NCI-H345 (cell line): ENCODE measurements at places on chromosomes 5 and 9.

DNA sequence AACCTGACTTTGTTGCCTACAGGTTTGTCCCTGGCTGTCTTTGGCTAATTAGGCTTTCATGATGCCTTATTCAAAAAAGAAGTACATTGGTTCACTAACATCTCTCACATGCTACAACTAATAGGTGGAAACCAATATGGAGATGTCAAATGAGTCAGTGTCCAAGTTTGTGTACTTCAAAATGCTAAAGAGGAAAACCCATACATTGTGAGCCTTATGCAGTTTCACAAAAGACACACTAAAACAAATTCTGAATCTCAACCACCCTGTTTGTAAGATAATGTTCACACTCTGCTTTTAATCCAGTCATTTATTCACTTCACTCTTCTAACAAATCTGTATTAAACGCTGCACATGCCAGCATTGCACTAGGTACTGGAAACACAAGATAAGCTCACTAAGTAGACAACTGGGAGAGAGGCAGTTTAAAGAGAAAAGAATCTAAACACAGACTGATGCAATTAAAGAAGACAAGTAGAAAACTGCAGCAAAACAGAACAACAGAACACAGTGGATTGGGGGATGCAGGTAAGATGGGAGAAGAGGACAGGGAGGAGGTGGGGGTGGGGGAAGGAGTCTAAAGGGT, 104.1 kb downstream of the DROSHA start:
- no peak for DNase-seq

- DNase-seq: no peak
Observed at GRCh38 chr9:115717711-115718173, 435.8 kb upstream of the PAPPA start.

GRCh38 chr5:79859588-79859987, 131.5 kb downstream of the MTX3 start:
- no peak for DNase-seq

GRCh38 chr5:41194339-41194738, 19.0 kb downstream of the C6 start:
- DNase-seq: no peak

- no peak for DNase-seq
Observed at GRCh38 chr9:70137577-70137976, 93.9 kb downstream of the MAMDC2 start.

- DNase-seq: peak; percentile 66
Observed at GRCh38 chr5:62779010-62779422, 200.4 kb downstream of the LRRC70 start.

GRCh38 chr9:706606-707459, 134.7 kb upstream of the DMRT1 start:
- no peak for DNase-seq

DNA sequence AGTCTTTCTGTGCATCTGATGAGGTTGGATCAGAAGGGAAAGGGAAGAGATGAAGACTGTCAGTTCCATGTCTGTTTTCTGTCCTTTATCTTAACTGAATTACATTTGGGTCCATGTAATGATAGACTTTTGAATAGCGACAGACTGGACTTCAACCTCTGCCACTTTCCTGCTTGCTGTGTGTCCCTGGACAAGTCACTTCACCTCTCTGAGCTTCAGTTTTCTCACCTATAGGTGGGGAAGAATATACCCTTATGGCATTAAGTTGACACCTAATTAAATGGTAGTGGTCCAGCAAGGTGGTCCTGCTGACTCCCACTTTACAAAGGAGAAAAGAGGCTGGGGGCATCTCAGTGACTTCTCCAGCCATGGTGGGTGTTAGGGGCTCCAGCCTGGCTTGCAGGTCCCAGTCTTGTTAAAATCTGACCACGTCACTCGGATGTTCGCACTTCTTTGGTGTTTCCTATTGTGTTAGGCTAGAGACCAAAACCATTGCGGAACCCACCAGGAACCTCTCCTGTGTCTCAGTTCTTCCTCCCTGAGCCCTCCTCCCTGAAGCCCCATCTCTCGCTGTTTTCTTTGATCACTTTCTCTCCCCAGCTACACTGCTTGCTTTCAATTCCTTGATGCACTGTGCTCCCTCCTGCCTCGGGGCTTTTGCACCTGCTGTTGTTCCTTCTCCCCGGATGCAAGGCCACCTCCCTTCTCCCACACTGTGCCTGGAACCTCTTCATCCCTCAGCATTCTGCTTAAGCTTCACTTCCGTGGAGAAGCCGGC, 256.5 kb downstream of the NSG2 start:
- no peak for DNase-seq

- no peak for DNase-seq
Observed at GRCh38 chr5:146209714-146210113, 6.3 kb downstream of the RBM27 start.

DNA sequence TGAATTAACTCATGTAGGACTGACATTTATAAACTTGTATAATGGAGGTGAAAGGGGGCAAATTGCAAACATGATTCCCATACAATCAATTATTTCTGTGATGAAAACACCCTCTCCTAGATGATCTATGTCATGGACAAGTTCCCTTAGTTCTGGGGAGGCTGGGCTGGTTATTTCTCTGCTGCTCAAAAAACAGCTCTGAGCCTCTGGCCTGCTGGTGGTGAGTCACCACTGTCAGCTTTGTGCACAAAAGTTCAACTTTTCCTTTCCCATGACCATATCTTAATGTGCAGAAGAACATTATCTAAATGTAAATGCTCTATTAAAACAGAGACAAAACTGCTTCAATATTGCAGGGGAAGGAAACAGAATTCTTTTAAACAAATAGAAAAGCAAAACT, 85.0 kb downstream of the HMHB1 start:
- DNase-seq: no peak

DNA sequence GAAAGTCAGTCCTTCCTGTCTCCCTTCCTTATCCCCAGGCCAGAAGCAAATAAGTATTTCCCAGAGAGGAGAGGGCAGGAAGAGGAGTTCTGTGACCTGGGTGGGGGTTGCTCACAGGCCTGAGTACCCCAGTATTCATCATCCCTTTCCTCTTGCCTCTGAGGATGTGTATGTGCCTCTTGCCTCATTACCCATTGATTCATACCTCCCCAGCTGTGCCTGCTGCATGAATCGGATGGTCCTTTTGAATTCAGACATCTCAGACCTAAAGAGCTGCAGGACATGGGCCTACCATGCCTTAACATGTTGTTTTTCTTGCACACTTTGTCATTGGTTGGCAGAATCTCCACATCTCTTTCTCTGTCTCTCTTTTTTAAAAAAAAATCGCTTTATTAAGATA, 112.8 kb upstream of the SHB start:
- DNase-seq: no peak

- peak; percentile 73 for DNase-seq
Observed at GRCh38 chr9:35882263-35882848, 12.2 kb upstream of the OR13J1 start.

- DNase-seq: no peak
Observed at GRCh38 chr9:121696930-121697329, 45.5 kb downstream of the DAB2IP start.

DNA sequence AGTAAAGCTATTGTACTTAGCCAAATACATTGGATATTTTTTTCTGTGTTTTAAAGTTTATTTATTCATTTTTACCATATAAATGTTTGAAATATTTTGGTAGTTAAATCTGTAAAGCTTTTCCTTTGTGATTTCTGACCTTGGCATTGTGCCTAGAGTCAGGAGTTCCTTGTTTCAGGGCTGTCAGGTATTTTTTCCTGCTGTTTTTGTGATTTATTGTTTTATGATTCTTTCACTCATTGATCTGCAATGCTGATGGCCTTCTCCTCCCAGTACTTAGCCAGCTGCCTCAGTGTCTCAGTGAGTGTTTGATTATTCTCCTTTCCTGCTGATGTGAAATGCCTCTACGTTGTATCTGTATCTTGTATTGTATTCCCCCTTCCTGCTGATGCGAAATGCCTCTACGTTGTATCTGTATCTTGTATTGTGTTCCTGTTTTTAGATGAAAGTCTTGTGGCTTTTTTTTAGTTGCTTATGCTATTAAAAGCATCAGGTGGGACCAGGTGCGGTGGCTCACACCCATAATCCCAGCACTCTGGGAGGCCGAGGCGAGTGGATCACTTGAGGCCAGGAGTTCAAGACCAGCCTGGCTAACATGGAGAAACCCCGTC, 61.0 kb downstream of the EHMT1 start:
- DNase-seq: no peak

DNA sequence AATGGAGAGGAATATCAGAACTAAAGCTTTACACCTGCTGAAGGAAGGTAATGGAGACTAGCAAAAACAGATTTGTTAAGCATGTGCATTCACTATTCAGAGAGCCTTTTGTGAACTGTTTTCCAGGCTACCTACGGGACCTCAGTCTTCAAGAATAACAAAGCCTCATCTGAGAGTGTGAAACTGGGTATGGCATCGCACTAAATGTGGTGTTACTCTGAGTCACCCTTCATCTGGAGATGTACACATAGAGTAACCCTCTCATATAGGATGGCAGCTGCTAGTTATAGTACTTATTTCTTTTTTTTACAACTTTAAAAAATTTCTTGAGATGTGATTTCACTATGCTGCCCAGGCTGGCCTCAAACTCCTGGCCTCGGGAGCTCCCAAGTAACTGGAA, 306.8 kb downstream of the ZNF608 start:
- no peak for DNase-seq

- no peak for DNase-seq
Observed at GRCh38 chr9:113673726-113674125, 202.4 kb upstream of the ZNF618 start.

DNA sequence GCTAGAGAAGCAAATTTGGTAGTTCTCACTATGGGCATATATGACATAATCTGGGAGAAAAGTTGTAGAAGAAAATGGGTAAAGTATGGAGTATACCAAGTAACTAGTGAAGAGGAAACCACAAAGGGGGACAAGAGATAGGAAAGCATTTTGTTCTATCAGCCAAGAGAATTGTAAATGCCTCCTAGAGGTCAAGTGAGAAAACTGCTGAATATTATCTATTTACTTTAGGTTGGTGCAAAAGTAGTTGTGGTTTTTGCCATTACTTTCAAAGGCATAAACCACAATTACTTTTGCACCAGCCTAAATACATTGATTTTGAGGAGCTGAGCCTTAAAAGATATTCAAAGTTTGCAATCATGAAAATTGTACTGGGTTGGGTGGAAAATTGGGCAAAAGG, 126.7 kb upstream of the GRHPR start:
- no peak for DNase-seq

- DNase-seq: no peak
Observed at GRCh38 chr5:124528838-124529237, 217.6 kb downstream of the ZNF608 start.

- DNase-seq: no peak
Observed at GRCh38 chr9:85713897-85714296, 27.9 kb downstream of the AGTPBP1 start.

DNA sequence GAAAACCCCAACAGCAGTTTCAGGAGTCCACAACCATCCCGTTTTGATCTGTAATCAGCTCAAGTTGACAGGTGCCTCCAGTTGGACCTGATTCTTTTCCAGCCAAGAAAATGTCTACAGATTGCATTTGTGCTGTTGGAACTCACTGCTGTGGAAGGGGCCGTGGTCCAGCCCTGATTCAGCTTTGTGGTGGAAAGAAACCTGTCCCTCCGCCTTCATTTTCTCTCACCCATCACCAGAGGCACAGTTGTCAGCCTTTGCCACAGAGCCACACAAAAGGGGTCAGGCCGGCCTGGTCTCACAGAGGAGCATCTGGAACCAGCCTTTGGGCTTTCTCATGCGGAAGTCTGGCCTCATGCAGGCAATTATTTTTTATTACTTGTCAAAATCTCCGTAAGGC, 483.6 kb downstream of the GADD45G start:
- DNase-seq: no peak

DNA sequence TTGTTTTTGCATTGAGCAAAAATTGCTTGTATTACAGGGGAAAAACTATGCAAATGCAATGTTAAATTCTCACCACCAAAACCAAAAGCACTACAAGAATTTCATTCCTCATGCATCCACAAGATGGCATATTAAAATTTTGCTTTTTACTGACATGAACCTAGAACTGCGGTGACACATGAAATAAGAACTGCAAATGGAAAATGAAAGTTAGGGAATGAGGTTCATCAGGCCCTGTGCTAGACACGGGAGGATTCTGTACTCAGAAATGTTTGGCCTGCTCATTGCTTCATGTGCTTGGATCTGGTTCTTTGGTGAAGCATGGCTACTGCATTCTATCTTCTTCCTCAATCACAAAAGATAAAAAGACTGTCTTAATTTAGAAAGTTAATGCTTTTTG, 9.1 kb upstream of the RFK start:
- DNase-seq: no peak

GRCh38 chr5:137938751-137939143, 49.5 kb downstream of the PKD2L2 start:
- no peak for DNase-seq

DNA sequence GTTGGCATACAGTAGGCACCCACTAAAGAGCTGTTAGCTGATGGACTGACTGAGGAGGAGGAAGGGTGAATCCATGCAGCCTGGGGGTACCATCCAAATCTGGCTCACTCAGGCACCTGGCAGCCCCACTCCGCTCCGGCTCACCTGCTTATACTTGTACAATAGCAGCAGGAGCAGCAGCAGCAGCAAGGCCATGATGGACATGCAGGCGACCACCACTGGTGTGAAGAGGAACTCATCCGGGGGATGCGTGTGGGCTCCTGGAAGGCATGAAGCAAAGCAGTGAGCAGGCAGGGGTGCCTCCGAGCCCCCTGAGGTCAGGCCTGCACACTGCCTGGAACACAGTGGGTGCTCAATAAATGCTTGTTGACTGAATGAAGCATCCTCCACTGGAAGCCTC, 18.3 kb downstream of the CSF1R start:
- no peak for DNase-seq

DNA sequence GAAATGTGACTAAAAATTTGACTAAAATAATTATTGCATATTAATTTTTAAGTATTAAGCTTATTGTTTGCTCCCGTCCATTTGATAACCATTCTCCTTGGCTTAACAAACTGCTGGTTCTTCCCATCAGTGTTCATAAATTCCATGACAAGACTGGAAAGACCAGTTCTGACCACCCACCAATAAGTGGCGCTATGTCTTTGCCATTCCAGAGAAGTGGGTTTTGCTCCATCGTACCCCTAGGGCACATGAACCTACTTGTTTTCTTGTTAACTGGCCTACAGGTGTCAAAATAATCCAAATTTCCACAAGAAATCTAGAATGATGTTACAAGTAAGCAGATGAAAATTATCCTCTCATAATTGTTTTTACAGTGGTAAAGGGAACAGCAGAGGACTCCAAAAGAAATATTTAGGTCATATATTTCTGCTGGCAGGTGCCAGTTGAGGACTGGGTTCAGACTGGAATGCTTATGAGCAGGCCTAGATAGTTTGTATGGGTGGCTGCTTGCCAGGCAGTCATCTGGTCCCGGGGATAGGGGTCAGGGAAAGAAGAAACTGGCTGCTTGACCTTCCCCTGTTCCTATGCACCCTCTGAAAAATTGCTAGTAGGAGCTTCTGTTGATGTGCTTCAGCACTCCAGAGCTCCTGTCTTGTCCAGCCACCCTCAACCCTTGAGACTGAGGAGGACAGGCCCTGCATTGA, 283.1 kb upstream of the ADAMTSL1 start:
- no peak for DNase-seq

DNA sequence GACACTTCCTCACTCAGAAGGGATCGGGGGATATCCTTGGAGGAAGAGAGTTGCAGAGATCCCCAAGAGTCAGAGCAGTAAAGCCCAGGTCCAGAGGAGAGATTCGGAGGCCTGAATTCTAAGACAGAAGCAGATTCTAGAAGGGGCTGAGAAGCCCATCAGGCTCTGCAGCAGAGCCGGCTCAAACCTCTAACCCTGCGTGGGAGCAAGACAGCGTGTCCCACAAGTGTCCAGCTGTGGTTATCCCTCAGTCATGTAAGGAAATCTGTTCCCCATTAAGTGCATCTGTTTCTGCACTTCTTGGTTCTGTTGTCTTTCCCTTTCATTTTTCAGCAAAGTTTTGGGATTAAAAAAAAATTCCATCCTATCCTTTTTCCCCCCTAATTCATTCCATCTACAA, 4.8 kb upstream of the DIAPH1 start:
- DNase-seq: no peak
